AG08395 (cell line): ENCODE measurements at places on chromosomes 5 and 9.
A peak's percentile ranks its signal among the peaks of the same experiment; 100 is the strongest.

DNA sequence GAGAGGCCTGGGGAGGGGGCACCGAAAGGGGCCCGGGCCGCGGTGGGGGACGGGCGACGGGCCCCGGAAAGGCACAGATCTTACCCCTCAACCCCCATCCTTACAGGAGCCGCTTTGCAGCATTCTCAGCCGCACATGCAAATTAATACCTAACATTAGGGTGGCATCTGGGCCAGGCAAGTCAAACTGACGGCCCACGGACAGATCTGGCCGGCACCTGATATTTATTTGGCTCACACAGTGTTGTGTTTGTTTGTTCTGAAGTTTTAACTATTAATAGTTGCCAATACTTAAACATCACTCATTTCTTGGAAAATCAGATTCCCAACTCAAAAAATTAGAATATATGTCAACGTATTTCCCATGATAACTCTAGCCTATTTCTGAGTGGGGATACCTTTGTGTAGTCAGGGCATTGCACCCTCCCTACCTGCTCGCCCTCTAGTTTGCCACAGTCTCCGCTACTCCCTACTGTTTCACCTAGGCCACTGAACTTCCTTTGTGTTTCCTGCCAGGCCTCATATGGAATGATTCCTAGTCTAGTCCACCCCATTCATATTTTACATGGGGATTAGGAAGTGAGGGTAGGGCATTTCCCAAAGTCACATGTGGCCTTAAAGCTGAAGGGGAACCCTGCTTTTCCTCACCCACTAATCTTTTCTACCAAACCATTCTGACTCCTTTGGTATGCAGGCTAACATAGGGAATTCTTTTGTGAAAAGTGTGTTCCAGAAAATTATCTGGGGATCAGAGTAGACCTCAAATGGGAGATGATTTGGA, 71.9 kb upstream of the LARP1 start:
- peak; percentile 21 for DNase-seq

GRCh38 chr9:87119328-87119881, 172.1 kb upstream of the GAS1 start:
- DNase-seq = peak; percentile 75

DNA sequence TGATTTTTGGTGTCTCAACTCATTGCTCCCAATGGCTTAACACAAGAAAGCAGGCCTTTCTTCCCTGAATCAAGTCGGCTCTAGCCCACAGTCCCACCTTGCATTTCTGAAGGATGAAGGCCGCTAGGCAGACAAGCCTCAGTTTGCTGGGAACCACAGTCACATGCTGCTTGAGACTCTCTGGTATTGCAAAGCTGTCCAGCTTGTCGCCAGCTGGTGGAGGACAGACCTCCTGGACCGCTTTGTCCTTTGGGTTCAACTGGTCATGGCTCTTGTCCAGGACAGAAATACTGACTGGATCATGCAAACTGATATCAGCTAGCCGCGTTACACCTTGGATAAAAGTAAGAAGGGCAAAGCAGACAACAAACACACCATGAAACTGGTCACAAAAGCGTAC, 23.1 kb downstream of the DDX31 start:
- peak; percentile 38 for DNase-seq

DNA sequence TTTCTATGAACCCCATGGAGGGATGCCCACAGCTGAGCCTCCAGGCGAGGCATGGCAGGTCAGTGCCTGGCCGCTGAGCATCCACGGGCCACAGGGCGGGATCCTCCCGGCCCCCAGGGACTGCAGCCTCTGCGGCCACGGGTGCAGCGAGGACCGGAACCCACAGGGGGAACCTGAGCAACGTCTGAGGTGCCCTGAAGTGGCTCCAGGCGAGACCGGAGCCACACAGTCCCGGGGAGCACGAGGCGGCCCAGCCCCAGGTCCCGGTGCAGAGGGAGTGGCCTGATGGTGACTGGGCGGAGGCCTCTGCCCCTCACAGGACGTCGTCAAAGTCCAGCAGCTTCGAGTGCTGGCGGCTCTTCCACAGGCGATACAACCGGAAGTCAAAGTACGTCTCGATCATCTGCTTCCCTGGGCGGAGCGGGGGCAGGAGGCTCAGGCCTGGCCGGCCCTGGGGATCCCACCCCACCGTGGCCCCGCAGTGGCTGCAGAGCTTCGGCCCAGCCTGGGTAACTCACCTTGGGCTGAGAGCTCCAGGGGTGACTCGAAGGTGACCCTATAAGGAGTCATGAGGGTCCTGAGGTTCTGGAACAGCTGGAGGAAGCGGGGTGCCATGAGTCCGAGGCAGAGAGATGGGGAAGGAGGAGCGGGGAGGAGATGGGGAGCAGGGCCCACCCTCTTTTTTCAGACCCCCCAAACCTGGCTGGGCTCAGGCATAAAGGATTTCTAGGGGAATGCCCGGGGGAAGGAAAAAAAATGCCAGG, 8.1 kb upstream of the ENTPD8 start:
- DNase-seq = no peak
